ENCODE measurements at places on chromosomes 11 and 22.

DNA sequence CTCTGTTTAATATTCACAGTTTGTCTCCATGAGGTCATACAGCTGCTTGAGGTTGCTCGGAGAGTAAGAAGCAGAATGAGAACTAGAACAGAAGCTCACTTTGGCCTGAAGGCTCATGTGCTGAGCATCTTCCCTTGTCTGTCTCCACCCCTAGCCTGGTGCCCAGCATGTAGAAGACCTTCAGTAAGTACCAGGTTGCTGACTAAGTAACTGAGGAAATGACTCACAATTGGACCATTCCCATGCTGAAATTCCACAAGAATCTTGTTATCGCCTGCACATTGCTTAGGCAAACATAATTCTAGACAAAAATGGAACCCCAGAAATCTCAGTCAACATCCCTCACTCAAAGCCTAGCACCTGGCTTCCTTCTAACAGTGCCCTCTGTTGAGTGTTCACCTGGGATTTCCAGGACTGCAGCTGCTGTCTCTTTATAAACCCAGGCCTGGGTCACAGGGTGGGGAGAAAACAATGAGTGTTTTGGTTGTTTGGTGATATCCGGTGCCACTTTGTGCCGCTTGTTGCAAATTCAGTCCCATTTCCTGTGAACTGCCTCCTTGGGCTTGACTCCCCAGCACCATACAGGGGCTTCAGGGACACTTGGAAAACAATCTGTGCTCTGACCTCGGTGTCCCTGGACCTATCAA, 406.8 kb downstream of the ETS1 start:
- DNase-seq = no peak

DNA sequence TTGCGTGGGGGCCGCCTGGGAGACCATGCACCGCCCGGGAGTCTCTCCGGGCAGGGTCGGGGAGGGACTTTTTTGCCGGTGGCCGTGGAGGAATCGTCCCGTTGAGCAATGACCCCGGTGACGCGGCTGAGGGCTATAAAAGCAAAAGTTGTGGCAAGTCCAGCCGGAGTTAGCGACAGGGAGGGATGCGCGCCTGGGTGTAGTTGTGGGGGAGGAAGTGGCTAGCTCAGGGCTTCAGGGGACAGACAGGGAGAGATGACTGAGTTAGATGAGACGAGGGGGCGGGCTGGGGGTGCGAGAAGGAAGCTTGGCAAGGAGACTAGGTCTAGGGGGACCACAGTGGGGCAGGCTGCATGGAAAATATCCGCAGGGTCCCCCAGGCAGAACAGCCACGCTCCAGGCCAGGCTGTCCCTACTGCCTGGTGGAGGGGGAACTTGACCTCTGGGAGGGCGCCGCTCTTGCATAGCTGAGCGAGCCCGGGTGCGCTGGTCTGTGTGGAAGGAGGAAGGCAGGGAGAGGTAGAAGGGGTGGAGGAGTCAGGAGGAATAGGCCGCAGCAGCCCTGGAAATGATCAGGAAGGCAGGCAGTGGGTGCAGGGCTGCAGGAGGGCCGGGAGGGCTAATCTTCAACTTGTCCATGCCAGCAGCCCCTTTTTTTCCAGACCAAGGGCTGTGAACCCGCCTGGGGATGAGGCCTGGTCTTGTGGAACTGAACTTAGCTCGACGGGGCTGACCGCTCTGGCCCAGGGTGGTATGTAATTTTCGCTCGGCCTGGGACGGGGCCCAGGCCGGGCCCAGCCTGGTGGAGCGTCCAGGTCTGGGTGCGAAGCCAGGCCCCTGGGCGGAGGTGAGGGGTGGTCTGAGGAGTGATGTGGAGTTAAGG, at the start of gene NEAT1:
NEAT1 (plus strand) TSS at position 166 of the 883 bp plus-strand sequence.
- peak; percentile 42 for DNase-seq

DNA sequence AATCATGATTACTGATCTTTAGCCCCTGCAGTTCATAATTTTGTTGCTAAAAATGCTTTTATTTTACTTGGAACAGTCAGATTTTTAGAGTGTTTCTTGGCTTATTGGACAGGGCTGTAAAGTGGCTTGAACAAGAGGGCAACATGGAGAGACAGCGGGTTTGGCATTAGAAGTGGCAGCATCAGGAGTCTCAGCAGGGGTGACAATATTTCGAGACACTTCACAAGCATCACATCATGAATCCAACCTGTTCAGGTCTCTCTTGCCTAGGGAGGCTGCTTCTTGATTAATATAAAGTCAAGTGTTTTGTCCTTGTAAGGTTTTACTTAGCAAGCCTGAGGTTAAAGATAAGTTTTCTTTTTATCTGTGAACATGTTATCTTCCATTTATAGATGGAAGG, 2249.5 kb downstream of the LRRC4C start:
- no peak for DNase-seq

GRCh38 chr11:61347916-61348461, 13.7 kb downstream of the CYB561A3 start:
- no peak for DNase-seq

- DNase-seq = no peak
These were observed 3.9 kb downstream of the CREB3L1 start for GRCh38 chr11:46281371-46281831.

DNA sequence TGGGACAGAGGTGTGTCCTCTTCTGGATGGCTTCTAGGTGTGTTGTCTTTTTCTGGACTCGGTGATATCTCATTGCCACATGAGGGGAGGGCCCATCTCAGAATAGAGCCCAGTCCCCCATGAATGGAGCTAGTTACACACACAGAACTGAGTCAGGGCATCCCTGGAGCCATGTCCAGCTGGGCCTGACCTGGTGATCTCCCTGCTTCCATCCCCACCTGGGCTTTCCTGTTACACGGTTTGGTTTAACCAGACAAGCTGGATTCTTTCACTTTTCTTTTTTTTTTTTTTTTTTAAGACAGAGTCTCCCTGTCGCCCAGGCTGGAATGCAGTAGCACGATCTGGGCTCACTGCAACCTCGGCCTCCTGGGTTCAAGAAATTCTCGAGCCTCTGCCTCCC, 6.1 kb upstream of the A4GALT start:
- DNase-seq = no peak

GRCh38 chr11:83921447-83922192, 635.5 kb upstream of the CCDC90B start:
- no peak for DNase-seq

GRCh38 chr11:65429724-65430405, 7.3 kb downstream of the NEAT1 start:
- DNase-seq = peak; percentile 45

DNA sequence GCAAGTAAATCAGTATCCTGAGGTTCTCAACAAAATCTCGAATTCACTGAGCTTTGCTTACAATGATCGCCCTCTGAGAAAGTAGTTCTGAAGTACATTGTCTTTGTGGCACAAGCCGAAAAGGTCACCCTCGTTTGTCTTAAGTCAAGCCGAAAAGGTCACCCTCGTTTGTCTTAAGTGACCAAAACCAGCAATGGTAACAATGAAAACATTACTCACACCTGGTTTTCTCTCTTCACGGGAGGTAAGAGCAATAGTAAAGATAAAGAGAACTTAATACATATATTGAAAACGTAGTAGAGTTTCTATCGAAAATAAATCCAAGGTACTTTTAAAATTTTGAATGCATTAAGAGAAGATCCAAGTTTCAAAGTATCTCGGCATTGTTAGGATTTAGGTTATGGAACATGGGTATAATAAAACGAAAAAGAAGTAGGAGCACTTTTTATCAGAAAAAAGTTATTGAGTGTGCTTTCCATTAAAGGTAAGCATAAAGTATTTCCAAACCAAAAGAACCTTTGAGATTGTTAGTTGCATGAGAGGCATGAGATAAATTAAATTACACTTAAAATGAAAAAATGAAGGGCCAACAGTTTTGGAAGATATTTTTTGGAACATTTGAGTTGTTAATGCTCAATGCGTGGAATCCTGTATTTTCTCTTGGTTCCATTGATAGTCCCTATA, 1.2 kb downstream of the BARX2 start:
- DNase-seq = no peak

- DNase-seq = no peak
These were observed 630 bp downstream of the PIK3IP1 start for GRCh38 chr22:31291481-31292235.

- DNase-seq = no peak
These were observed 64.9 kb downstream of the DEPDC5 start for GRCh38 chr22:31818481-31819392.

DNA sequence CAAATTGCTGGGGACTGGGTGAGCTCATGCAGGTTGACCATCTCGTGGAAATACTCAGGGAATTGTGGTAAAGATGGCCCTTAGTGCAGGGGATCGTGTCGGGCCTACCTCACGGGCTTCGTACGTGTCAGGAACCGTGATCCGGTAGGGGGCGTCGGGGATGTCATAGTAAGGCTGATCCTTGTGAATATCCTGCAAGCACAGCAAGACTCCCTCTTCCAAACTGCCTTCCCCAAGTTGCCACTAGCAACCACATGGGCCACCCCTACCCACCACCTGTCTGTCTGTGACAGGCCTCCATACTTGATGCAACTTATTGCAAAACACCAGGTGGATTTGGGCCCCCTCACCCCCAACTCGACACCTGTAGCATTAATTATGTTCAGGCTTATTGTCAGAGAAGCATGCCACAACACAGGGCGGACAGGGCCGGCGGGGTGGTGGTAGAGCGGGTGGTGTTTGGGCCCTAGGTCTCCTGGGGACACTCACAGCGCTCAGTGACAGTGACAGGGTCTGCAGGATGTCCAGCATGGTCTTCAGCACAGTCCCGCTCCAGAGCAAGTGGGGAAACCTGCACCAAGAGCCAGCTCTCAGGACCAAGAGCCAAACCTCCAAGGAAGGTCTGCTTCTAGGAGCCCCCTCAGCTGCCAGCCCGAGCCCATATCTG, 22.6 kb upstream of the SERPIND1 start:
- no peak for DNase-seq

DNA sequence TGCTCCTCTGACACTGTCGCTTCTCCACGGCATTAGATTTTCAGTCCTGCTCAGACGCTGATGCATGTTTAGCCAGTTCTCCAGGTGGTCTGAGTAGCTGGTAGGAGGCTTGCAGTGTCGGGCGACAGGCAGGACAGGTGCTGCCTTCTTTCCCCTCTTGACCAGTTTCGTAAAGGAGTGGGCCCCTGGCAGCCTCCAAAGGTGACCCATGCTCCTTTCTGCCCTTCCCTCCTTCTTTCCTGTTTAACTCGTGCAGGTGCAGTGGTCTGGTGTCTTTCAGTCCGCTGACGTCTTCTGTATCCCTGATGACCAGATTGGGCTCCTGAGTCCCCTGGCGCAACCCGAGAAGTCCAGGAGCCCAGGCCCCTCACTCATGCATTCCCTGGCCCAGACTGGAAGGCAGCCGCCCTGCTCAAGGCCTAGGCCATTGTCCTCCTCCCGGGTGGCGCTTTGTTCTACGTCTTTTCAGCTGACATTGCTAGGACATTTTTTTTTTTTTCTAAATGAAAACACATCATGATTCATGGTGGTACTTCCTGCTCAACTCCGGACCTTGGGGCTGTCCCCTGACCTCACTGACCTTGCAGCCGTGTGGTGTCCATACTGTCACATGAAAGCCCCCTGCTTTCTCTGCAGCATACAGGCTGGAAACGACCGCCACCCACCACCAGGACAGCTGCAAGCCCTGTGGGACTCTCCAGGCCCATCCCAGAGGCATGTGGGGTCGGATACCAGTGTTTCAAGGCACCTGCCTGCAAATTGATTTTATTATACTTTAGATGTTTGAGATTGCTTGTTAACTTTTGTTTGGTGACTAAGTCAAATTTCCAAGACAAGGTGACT, 25.5 kb upstream of the TXNRD2 start:
- DNase-seq = no peak

DNA sequence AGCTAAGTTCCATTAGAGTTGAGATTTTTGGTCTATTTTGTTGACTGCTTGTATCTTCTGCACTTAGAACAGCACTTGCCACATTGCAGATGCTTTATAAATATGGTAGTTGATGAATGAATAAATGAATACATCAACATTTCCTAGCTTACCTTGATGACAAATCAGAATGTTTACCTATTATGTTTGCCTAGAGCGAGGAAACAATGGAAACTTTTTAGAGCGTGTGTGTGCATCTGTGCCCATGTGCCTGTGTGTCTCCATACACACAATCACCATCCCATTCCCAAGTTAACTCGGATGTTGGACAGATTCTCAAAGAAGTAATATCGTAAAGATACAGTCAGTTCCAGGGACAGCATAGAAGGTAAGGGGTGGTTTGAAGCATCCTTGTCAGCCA, 139.1 kb downstream of the DBX1 start:
- no peak for DNase-seq

DNA sequence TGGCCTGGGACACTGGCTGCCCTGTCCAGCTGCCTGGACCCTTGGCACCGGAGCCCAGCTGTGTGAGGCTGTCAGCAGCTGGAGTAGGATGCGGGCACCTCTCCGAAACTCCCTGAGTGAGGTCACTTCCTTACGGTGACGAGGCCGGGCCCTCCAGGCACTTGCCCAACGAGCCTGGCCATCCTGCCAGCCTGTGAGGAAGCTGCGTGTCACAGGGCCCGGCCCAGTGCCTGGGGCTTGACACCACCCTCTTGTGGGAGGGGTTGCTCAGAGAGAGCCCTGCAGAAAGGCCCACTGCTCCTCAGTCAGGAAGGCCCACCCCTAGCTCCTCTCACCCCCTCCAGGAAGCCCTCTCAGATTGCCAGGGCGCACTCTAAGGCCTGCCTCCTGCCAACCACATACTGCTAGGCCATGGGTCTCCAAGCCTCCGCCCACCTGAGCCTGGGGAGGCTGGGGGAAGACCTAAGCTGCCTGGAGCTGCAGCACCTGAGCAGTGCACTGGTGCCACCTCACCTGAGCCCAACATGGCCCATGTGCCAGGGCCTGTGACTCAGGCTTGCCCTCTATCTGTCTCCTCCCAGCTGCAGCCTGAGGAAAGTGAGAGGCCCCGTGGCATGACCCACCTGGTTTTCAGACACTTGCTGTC, 4.3 kb upstream of the PHLDA2 start:
- DNase-seq = no peak

- DNase-seq = no peak
These were observed 31.6 kb upstream of the KCNQ1OT1 start for GRCh38 chr11:2731130-2732125.

DNA sequence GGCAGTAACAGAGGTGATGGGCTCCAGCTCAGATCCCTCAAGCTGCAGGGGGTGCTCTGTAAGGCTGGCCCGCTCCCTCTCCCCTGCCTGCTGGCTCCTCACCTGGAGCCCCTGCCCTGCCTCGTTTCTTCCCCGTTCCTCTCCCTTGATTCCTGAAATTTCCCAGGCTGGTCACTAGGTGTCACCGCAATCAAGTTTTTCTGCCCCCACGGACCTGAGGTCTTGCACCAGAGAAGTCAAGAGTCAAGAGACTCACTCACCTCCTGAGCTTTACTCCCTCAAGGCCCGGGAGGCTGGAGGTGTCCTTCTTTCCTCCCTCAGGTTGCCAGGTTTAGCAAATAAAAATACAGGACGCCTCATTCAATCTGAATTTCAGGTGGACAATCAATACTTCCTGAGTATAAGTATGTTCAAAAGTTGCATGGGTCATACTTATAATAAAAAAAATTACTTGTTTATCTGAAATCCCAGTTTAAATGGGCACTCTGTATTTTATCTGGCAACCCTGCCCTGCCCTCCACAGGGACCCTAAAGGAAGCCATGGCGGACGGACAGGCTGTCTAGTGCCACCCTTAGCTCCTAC, 69.2 kb downstream of the SCUBE1 start:
- DNase-seq = peak; percentile 20
